ENCODE measurements at places on chromosomes 5 and 9. TPM values are rescaled to one million over a fixed set of nuclear protein-coding genes. Genes with fewer than 3 reads are reported as not detected.

The EGFLAM gene
- total RNA-seq = 4.7 TPM

The RNF183 gene
- not detected for total RNA-seq

The OR1N2 gene
- total RNA-seq = not detected

The MYMK gene
- total RNA-seq = not detected

The ITK gene
- total RNA-seq = under 0.01 TPM

The SLC9A3 gene
- total RNA-seq = 0.43 TPM

The MEGF10 gene
- total RNA-seq = 0.14 TPM

The C1QTNF3 gene
- total RNA-seq = 2.0 TPM

The MLANA gene
- total RNA-seq = not detected

The ISL1 gene
- not detected for total RNA-seq

The TMEM174 gene
- total RNA-seq = not detected

The PRXL2C gene
- 16.2 TPM for total RNA-seq

The PKD2L2 gene
- not detected for total RNA-seq

The PCDHA9 gene
- total RNA-seq = 0.18 TPM

The WDR70 gene
- 38.4 TPM for total RNA-seq

The GRXCR2 gene
- total RNA-seq = not detected

The WDR36 gene
- total RNA-seq = 49.2 TPM

The TAF11L5 gene
- not detected for total RNA-seq

The ARSK gene
- total RNA-seq = 8.4 TPM

The CARD6 gene
- total RNA-seq = 7.0 TPM

The ARL14EPL gene
- total RNA-seq = 0.18 TPM

Data from smooth muscle cell of bladder (primary cell).